ENCODE measurements at places on chromosomes 4 and X.
A peak's percentile ranks its signal among the peaks of the same experiment; 100 is the strongest.

GRCh38 chr4:120096508-120097297 is 30.1 kb upstream of the MAD2L1 start:
- no peak for DNase-seq

GRCh38 chr4:71251261-71251660 is 87.6 kb upstream of the SLC4A4 start:
- no peak for DNase-seq

- no peak for DNase-seq
Measured at GRCh38 chrX:134749706-134750445, 91.6 kb upstream of the PLAC1 start.

DNA sequence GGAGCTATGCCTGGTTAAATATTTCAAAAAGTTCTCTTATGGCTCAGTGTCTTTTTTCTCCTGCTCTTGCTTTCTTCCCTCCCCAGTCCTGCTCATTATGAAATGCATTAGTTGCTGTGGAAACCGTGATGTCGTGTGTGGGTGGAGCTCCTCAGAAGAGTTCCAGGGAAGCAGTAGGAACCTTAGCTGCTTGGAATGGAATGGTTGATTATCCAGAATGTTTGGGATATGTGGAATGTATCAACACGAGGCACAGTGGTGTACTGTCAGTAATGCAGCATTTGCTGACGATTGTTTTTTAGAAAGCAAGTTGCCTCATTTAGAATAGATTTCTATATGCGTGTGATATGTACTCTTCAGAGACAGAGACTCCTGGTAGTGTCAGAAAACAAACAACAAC is 333.2 kb downstream of the ARHGAP10 start:
- DNase-seq = no peak

- DNase-seq = no peak
Measured at GRCh38 chr4:170705907-170706306, 616.2 kb upstream of the AADAT start.

GRCh38 chr4:76488888-76489685 is 54.1 kb downstream of the SHROOM3 start:
- no peak for DNase-seq

DNA sequence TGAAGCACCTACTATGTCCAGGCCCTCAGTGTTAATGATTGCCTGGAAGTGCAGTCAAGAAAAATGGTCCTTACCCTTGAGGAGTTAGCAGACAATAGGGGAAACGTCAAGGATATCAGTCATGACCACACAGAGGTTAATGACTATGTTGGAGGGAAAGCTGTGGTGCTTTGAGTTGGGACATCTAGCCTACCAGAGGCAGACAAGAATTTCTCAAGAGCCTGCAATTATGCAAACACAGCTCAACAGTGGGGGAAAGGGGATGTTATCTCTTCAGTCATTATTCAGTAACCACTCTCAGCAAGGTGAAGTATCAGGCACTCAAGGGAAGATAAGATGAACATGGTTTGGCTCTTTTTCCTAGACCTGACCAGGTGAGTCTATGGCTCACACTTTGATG is 7.0 kb upstream of the FGFBP1 start:
- no peak for DNase-seq

DNA sequence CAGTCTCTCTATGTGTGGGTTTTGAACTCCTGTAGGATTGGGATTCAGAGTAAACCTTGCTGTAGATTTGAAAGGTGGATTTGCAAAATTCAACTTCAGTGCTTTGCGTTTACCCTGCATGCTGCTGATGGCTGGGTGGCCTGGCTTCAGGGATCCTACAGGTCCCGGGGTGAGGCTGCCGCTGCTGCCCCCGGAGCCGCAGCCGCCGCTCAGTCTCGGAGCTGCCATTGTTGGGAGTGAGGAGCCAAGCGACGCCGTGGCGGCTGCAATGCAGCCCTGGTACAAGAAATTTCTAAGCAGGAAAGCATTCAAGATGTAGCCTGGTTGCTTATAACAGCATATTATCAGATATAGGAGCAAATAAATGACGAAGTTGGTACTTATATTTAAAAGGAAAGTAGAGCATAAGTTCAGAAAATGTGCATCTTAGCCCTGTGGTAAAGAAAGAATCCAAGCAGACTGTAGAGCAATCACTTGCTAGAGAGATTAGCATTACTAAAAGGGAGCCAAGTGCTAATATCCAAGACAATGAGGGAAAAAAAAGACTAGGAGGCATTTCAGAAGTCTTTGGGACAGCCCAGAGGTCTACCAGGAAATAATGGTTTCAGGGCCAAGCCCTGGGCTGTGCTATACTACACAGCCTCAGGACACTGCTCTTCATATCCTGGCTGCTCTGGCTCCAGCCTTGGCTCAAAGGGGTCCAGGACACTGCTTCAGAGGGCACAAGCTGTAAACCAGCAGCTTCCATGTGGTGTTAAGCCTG is 36.9 kb upstream of the CHIC1 start:
- no peak for DNase-seq

DNA sequence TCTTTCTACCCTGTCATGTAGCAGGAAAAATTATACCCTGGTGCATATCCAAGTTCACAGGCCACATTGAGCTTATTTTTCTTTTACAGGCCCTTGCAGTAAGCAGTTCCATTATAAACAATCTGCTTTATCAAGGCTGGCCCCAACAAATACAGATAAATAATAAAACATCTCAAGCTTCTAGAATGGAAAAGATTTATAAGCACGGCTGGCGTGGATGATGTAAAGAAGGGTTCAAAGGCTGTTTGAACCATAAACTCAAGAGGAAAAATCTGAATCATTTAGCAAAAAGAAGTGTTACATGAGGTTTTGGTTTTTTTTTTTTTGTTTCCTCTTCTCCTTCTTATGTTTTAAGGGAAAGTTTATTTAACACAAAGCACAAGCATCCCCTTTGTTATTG is 109.7 kb downstream of the UNC5C start:
- DNase-seq = no peak

GRCh38 chr4:104642521-104642920 is 147.8 kb upstream of the CXXC4 start:
- no peak for DNase-seq

- DNase-seq = no peak
Measured at GRCh38 chr4:82678051-82678450, 116.3 kb upstream of the TMEM150C start.

GRCh38 chr4:184402740-184403383 is 71.5 kb downstream of the IRF2 start:
- DNase-seq = no peak

DNA sequence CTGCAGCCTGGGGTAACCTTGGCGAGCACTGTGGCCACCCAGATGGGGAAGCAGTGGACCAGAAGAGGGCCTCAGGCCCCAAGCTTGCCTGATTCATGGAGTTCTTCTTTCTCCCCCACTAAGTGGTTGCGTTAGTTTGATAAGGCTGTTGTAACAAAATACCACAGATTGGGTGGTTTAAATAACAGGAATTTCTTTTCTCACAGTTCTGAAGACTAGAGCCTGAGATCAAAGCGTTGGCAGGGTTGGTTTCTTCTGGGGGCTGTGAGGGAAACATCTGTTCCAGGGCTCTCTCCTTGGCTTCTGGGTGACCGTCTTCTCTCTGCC is 105.7 kb upstream of the GATB start:
- no peak for DNase-seq

DNA sequence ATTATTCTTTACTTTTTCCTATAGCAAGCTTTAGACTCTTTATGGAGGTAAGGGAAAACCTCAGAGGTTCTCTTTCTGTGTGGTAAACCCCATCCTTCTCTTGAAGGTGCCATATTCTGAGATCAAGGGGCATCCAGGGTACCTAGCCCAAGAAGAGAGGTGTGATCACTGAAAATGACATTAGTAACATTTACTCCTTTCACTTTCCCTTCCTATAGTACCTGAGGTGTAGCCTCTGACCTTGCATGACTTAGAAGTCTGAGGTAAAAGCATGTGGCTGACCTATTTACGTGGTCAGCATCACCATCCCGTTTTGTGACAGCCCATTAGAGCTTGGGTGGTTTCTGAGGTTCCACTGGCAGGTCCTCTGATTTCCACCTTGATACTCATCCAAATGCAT is 25.7 kb downstream of the SGMS2 start:
- DNase-seq = no peak

DNA sequence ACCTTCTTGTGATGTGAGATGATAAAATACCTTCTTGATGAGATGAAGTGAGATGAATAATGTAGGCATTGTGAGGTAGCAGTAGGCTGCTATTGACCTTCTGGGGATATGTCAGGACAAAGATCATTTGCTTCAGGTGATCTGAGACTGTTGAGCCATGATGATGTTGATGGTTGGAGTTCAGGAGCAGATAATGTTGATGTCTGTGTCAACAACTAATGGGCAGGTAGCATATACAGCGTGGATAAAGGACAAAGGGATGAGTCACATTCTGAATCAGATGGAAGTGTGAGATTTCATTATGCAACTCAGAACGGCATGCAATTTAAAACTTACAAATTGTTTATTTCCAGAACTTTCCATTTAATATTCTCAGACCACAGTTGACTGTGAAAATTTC is 57.3 kb downstream of the RAP1GDS1 start:
- no peak for DNase-seq

DNA sequence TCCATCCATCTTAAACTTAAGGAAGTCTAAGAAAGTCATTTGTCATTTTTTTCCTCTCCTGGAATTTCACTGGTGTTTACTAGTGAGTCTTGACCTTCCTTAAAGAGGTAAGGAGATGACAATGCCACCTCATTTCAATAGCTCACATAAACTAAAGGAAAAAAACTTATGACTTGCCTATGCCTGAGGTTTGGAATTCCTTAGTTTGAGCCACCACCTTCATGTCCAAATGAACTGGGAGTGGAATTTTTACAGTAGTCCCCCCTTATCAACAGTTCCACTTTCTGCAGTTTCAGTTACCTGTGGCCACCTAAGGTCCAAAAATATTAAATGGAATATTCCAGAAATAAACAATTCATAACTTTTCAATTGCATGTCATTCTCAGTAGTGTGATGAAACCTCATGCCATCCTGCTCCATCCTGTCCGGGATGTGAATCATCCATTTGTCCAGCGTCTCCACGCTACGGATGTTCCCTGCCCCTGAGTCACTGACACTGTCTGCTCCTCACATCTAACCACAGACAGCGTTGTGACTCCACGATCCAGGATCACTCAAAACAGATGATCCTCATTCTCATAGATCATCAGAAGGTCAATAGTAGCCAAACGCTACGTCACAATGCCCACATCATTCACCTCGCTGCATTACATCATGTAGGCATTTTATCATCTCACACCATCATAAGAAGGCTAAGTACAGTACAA is 177.4 kb downstream of the SH3KBP1 start:
- no peak for DNase-seq

DNA sequence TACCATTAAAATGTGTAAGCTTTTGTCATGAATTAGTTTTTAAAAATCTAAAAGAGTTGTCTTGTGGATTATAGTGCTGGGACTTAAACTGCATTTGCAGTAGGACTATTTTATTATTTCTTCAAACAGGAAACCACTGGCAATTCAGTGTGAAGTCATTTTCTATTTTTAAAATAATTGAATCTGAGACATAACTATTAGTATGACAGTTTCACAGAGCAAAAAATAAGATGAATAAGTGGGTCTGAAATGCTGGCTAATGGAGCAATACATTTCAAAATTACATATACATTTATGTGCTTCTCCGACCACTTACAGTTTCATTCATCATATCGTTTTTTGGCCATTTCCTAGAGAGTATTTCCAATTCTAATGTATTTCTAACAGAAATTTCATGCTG is 75.3 kb upstream of the RAPGEF2 start:
- DNase-seq = no peak

DNA sequence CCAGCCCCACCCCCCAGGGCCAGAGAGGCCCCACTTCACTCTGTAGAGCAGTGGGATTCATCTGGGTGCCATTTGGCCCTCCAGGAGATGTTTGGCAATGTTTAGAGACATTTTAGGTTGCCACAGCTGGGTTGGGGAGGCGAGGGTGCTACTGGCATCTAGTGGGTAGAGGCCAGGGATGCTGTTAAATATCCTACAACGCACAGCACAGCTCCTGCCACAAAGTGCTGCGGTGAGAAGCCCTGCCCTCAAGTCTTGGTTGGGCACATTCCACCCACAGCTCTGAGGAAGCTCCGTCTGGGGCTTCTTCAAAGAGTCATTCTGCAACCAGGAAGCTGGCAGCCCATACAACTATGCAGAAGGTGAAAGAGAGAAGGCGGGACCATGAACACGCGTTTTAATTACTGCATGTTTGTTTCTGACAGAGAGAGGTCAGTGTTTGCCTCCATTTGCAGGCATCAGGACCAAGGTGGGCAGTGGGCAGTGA is 48.1 kb upstream of the FAM9C start:
- peak; percentile 25 for DNase-seq

DNA sequence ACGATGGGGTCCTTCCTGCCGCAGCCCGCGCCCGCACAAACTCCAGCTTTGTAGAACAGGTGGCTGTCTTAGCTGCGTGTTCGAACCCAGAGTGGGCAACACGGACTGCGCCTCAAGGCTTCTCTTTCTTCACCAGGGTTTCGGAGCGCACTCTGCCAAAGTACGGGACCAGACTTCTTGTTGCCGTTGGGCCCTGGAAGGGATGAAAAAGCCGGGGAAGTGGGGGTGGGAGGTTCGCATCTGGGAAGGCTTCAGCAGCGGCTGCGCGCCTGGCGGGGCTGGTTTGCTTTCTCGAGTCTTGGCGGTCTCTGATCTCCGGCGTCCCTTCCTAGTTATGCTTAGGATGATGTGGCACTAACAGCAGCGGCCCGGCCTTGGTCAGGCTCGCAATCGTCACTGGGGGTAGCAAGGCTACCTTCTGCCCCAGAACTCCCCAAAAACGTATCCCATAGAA is 673 bp downstream of the PARM1 start:
- DNase-seq = no peak

DNA sequence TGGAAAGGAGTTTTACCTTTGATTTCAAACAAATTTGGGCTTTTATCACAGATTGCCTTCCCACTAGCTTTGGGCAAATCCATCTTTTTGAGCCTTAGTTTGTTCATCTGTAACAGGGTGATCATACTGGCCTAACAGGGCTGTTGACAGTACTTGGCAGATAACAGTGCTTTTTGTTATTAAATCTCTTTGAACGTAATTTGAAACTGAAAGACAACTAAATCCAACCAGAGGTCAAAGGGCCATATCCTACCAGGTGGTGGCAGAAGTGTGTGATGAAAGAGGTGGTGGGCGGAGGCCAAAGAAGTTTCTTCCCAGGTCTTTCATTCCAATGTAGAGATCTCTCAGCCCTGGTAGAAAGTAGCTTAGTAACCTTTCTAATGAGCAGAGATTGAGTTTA is 35.2 kb upstream of the TADA2B start:
- DNase-seq = no peak

GRCh38 chrX:116135277-116135676 is 35.3 kb upstream of the AGTR2 start:
- no peak for DNase-seq

GRCh38 chr4:140395668-140396067 is 22.2 kb downstream of the SCOC start:
- no peak for DNase-seq

DNA sequence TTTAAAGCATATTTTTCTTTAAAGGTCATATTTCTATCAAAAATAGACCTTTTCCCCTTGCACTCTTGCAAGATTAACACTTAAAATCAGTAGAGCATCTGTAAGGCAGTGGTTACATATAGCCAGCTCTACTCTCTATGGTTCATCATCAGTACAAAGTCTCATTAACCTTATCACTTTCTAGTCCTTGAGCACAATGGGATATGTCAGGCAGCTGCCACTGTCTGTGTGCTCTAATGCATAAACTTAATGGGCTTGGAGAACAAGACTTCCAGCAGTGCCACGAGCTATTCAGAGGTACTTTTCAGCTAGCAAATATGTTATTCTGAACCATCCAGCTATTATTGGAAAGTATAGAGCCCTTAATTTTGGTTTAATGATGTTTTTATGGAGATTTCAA is 393.7 kb downstream of the GASK1B start:
- DNase-seq = no peak

- no peak for DNase-seq
Measured at GRCh38 chr4:93444860-93445259, 383.7 kb upstream of the ATOH1 start.

GRCh38 chr4:47913330-47913729 is 1.1 kb downstream of the NFXL1 start:
- no peak for DNase-seq

Measured in stimulated activated CD8-positive, alpha-beta memory T cell treated with anti-CD3 and anti-CD28 coated beads, Interleukin-15, amount 100 ng/mL, for 24 hours (primary cell).